ENCODE measurements at places on chromosomes 3 and 15.
A peak's percentile ranks its signal among the peaks of the same experiment; 100 is the strongest.

- no peak for DNase-seq
These were observed 1.5 kb downstream of the GRM2 start for GRCh38 chr3:51708216-51708845.

- no peak for DNase-seq
These were observed 17.7 kb downstream of the NTRK3 start for GRCh38 chr15:88238618-88239430.

GRCh38 chr3:59388555-59389270 lies 338.9 kb upstream of the CFAP20DC start:
- no peak for DNase-seq

DNA sequence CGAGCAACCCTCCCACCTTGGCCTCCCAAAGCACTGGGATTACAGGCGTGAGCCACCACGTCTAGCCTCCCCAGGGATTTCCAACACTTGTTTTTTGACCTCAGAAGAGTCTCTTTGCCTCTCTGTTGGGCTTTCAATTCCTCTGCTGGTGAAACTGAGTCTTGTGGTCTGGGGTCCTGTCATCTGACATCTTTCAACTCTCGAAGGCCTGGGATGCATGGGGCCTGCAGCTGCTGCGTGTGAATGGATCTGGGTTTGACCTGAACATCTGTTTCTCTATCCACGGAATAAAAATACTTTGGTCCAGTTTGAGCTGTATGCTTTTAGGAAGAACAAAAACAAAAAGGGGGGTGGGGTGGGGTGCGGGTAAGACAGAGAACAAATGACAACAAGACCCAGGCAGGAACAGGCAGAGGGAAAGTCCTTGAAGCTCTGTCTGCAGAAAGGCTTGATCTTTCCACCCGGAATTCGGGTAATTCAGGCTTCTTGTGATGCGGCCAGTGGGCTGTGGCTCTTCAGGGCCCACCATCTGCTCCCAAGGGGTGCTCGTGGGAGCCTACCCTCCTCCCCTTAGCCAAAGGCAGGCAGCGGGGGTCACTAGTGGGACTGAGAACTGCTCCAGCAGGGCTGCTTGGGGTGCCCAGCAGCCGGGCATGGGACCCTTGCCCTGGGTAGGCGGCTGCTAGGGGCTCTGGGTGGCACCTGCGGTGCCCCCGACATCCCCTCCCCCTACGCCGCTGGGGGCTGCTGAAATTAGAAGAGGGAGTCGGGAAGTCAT lies 71.5 kb downstream of the SLC12A8 start:
- DNase-seq, result peak; percentile 44

DNA sequence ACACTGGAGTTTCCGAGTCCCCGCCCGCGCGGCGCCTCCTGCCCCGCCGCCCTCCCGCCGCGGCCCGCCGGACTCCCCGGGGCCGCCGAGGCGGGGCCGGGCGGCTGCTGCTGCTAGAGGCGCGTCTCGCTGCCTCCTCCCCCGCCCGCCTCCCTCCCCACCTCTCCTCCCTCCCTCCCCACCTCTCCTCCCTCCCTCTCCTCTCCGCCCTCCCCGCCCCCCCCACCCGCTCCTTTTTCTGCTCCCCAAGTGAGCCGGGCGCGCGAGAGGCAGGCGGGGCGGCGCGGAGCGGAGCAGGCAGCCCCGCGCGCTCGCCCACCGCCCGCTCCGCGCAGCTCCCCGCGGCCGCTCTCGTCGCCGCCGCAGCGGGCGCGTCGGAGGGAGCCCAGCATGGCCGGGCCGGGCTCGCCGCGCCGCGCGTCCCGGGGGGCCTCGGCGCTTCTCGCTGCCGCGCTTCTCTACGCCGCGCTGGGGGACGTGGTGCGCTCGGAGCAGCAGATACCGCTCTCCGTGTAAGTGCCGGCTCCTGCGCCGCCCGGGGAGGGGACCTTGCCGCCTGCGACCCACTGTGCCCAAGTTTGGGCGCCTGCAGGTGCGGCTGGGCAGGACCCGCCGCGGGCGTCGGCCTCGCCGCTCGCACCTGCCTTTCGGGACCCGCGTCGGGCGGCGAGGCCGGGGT lies at the start of gene CACNA2D3:
CACNA2D3 (plus strand) TSS at position 229 of the 679 bp plus-strand sequence.
- no peak for DNase-seq

DNA sequence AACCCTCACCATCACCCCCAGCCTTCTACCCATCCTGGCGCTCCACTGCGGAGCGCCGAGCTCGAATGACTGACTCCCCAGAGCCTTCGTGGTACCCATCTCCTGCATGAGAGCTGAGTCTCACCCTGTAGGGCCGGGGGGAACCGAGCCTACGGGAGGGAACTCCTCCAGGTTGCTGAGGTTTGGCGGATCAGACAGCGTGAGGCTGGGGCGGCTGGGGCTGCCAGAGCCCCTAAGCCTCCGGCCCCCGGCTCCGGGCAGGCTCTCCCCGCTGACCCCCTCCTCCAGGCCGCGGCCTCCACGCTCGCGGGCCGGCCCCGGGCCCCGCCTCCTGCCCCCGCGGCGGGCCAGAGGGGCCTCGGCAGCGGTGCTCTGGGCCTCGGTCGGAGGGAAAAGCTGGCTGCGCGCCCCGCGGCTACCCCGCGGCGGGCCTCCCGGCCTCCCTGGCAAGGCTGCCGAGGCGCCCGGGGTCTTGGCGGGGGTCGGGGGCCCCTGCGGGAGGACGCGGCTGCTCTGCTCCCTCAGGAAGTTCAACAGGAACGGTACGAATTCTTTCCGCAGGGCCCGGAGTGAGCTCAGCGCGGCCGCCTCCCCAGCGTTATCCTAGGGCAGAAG lies 643 bp downstream of the CDAN1 start:
- DNase-seq, result peak; percentile 12

DNA sequence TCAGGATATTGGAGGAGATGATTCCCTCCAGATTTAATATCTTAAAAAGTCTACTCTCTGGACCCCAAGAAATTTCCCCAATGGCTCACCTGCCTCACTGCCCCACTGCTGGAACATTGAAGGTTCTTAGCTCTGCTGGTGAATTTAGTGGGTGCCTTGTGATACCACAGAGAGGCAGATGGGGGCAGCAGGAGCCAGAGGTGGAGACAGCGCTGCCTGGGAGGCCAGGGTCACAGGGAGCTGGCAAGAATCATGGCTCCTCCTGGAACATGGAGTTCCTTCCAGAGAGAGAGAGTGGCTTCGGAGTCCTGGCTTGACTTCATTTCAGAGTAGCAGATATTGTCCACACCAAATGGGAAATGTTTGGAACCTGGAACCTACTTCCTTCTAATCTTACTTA lies 263.5 kb upstream of the CFAP20DC start:
- DNase-seq, result peak; percentile 40

GRCh38 chr3:73228437-73228836 lies 167.0 kb downstream of the EBLN2 start:
- no peak for DNase-seq

GRCh38 chr3:41327718-41328117 lies 128.4 kb downstream of the CTNNB1 start:
- DNase-seq, result peak; percentile 75

- DNase-seq, result no peak
These were observed 296.0 kb downstream of the MEX3B start for GRCh38 chr15:81749716-81750375.

DNA sequence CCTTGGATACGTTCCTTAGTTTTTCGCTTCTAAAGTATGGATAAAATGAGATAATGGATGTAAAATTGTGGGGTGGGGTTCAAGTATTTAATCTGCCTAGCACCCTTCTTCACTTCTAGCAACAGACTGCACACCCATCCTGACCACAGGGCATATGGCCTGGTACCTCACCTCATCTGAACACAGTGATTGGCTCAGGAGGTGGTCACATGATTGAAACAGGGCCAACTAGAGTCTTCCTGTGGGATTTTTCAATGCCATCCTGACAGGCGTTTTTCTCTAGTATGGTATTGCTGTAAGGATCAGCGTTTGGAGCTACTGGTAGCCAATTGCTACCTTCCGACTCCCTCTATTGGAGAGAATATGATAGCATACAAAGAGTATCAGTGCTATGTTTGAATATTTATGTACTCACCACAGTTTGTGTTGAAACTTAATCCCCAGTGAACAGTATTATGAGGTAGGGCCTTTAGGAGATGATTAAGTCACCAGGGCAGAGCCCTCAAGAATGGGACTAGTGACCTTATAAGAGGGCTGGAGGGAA lies 172.2 kb downstream of the PPM1L start:
- DNase-seq, result no peak

- no peak for DNase-seq
These were observed 2.6 kb upstream of the CHST13 start for GRCh38 chr3:126521122-126521891.

- DNase-seq, result no peak
These were observed 14.5 kb downstream of the TIPARP start for GRCh38 chr3:156688632-156689452.

DNA sequence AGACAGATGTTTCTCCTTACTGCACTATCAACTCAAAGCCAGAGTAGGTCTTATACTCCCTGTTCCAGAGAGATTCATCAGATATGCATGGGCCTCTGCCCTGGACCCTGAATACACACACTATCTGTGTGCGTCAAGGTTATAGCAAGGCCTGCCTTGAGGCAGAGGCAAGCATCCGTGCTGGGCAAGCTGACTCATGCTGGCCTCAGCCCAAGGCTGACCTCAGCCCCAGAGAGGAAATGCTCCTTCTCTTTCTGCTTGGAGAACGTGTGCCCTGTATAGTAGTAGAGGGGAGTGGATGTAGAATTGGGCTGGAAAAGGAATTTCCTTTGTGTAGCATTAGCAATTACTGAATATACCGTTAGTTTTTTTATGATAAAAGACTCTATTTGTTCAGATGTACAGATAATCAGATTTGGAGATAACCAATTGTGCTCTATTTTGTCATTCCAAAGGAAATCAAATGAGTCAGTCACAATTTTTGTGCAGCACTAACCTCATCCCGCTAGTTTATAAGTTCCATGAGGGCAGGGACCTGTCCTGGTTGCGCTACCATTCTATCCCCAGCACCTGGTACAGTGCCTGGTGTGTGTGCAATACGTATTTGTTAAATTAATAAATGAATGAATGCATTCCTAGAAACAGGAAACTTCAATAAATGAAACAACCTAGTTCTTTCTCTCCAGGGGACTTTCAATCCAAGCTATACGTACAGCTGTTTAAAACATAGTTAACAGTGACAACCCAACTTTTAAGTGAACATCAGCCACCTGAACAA lies 13.3 kb upstream of the PAQR9 start:
- DNase-seq, result peak; percentile 96

GRCh38 chr15:97748576-97748975 lies 211.9 kb upstream of the ARRDC4 start:
- no peak for DNase-seq

- no peak for DNase-seq
These were observed 38.3 kb downstream of the WHAMM start for GRCh38 chr15:82847703-82848102.

GRCh38 chr3:13012221-13012691 lies 61.0 kb downstream of the IQSEC1 start:
- no peak for DNase-seq

DNA sequence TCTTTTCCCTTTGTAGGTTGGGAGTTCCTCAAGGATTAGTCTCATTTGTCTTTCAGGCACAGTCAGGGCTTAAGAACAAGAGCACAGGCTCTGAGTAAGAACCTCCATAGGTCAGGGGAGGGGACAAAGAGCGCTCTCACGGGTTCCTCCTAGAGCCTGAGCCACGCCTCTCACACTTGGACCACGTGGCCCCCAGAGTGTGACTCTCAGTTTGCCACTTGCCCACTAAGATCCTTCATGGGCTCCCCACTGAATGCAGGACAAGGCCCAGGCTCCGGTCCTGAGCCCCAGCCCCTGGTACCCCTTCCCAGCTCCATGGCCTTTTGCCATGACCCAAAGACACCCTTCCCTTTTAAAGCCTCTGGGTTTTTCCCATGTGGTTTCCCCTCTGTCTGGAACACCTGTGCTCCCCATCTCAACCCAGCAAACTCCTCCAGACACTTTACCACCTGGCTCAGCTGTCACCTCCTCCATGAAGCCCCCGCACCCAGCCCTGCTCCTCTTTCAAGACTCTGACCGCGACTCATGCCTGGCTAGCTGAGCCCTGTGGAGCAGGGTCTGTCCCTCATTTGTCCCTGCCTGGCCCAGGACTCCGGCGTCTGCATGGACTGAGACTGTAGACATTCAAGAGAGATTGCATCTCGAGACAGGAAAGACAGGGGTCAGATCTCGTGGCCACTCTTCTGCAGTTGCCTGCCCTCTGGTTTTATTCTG lies 32.7 kb downstream of the IQSEC1 start:
- no peak for DNase-seq

GRCh38 chr15:40914486-40914885 lies 14.7 kb upstream of the DLL4 start:
- DNase-seq, result no peak

- DNase-seq, result no peak
These were observed 3.9 kb downstream of the THBS1 start for GRCh38 chr15:39584662-39585388.

DNA sequence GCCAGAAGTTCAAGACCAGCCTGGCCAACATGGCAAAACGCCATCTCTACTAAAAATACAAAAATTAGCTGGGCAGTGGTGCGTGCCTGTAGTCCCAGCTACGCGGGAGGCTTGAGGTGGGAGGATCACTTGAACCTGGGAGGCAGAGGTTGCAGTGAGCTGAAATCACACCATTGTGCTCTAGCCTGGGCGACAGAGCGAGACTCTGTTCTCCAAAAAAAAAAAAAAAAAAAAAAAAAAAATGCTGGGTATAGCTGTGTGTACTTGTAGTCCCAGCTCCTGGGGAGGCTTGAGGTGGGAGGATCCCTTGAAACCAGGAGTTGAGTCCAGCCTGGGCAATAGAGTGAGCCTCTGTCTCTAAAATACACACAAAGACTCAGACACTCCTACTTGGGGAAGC lies 32.0 kb downstream of the PPP1R2 start:
- no peak for DNase-seq

GRCh38 chr15:51382787-51383186 lies 41.3 kb downstream of the GLDN start:
- peak; percentile 56 for DNase-seq

- DNase-seq, result no peak
These were observed 173.6 kb downstream of the PLD1 start for GRCh38 chr3:171636666-171637065.

DNA sequence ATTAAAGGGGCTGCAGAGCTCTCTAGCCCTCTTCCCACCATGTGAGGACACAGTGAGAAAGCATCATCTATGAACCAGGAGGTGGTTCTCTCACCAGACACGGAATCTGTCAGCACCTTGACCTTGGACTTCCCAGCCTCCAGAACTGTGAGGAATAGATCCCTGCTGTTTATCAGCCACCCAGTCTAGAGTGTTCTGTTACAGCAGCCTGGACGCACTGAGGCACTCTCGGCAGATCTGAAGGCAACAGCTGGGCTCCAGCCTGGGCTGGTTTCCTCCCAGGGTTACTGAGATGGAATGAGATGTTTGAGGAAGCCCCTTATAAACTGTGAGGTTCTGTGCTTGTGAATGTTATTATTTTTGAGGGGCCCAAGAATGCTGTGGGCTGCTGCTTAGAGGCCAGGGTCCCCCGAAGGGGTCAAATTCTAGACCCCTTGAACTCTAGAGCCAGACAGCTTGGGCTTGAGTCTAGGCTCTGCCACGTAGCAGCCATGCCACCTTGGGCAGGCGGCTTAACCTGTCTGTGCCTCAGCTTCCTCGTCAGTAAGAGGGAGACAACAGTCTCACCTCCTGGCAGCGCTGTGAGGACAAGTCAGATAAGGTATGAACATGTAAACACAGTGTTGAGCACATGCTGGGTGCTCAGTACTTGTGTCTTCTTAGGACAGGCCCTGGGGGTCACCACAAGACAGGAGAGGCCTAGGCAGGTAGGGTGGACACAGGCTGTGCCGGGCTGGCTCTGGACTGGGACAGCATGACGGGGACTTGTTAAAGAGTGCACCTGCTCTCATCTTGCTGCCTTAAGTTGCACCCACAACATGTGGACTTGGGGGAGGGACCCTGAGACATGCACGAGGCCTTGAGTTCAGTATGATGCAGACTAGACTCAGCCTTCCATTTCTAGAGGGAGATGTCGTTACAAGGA lies 49.2 kb downstream of the MGLL start:
- no peak for DNase-seq
